ENCODE measurements at places on chromosomes 4 and X.

- DNase-seq = no peak
Observed at GRCh38 chr4:13710246-13710885, 82.8 kb upstream of the BOD1L1 start.

DNA sequence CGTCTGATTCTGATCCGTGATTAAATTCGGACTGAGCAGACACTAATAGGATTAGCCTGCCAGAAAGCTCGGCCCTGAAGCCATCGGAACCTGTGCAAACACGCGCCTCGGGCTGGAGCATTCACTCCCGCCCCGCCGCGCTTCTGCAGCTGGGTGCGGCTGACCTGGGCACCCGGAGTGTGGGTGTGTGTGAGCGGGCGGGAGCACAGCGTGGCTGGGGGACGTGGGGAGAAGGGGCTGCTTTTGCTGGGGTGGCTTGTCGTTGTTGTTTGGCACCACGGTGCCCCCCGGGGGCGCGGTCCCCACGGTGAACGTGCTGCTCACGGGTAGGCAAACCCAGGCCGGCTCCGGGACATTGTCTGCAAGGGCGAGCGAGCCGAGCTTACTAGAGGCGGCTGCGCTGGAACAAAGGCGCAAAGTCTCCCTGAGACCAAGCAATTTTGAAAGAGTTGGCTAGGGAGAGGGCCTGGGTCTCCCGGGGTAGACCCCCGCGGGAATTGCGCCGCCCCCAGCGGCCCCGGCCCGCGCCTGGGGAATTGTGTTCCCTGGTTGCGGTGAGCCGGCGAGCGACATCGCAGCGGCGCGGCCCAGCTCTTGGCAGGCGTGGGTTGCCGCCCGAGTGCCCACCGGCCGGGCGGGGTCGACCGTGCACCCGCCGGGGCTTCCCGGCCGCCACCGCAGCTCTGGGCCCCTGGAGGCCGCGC lies 1.4 kb downstream of the MAMLD1 start:
- peak; percentile 68 for DNase-seq

DNA sequence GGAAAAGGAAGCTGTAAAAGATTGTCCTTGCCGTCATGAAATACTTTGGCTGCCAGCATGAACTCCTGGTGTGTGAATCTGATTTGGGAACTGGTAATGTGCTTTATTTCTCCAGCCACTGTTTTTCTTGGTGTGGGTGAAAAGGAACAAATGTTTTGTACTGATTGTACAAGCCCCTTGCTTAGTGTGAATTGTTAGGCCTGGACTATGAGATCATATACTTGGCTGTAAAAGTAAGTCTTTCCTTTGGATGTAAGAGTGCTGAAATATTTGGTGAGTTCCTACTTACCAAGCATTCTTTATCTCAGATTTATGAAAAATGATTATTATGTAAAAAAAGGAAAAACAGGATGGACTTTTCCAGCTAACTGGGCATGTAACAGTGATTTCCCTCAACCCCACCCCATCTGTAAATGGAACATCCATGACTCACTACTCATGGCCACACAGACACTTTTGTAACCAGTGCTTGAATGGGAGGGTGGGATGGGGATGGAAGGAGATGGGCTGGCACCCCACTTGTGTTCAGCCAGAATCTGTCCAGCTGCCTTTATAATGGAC lies 6.3 kb downstream of the FNIP2 start:
- DNase-seq = no peak

- no peak for DNase-seq
Observed at GRCh38 chr4:132001542-132001941, 1147.6 kb upstream of the PCDH10 start.

DNA sequence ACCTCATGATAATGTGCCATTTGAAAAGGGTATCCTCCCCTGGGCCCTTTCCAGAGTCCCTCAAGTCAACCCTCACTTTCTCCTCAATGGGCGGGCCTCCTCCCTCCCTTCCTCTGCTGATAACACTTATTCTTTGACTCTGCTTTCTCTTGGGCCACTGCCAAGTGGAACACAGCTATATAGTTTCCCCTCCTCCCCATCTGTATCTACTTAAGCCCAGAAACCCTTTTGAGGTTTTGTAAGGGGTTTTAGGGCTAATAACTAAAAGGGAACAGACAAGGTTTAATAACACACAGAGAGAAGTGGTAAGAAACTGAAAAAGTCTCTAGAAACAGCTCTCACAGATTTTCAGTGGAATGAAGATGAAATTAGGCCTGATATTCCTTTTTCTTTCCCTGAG lies 116.7 kb downstream of the GPC3 start:
- no peak for DNase-seq

- DNase-seq = no peak
Observed at GRCh38 chrX:40871385-40872082, 136.2 kb upstream of the MED14 start.

DNA sequence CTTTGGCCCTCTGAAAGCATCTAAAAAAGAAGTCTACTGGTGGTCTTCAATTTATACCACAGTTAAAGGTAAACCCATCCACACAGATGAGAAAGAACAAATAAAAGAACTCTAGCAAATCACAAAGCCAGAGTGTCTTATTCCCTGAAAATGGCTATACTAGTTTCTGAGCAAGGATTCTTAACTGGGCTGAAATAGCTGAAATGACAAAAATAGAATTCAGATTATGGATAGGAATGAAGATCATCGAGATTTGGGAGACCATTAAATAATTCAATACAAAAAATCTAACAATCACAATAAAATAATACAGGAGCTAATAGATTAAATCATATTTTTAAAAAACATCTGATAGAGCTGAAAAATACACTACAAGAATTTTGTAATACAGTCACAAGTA lies 11.8 kb downstream of the PF4 start:
- DNase-seq = no peak

DNA sequence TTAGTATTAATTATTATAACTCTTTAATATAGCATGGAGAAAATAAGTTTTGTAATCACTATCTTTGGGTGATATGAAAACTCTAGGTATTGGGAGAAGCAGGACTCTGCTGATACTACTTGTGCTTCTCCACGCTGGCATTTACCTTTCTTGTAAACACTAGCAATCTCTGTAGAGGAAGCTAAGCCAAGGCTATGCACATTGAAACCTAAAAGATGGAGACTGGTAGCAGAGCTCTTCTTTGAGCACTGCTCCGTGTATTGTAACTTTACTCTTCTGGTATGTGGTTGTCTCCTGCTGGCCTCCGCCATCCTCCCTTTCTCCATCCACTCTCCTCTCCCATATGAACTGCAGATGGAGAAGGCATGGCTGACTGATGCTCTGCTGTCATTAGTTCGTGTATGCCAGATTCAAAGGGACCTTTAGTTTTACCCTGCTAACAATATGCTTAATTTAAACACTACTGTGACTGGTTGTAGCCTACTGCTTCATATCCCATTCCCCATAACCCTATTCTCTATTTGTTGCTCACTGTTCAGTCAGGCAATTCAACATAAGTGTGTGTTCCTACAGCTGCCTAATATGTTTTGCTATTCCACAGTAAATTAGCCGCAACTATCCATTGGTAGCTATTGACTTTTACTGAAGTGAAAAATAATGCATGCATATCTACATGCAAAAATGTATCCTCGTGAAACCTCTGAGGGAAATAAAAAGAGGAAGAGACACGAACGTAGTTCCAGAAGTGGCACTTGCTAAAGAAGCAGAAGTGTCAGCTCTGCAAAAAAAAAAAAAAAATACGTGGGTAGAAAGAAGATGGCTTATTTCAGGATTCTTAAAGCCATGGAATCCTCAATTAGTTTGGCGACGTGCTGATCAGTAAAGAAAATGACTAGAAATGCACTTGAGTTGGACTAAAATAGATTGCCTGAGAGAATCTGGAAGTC lies 55.6 kb upstream of the CCSER1 start:
- no peak for DNase-seq

DNA sequence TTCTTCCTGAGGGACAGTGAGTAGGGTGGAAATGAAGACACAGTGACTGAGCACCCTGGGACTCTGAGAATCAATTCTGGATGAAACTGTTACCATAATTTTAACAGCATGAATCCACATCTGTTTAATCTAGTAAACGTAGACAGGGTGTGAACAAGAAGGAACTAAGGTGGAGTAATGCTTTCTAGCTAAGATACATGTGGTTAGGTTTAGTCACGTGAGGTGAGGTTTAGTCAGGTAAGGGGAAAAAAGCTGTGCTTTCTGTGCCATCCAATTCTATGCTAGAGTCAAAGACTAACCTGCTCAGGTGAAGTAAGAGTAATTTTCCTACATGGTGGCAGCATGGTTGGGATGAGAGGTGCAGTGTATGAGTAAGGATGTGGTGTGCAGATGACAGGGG lies 54.0 kb upstream of the C4orf54 start:
- DNase-seq = no peak

DNA sequence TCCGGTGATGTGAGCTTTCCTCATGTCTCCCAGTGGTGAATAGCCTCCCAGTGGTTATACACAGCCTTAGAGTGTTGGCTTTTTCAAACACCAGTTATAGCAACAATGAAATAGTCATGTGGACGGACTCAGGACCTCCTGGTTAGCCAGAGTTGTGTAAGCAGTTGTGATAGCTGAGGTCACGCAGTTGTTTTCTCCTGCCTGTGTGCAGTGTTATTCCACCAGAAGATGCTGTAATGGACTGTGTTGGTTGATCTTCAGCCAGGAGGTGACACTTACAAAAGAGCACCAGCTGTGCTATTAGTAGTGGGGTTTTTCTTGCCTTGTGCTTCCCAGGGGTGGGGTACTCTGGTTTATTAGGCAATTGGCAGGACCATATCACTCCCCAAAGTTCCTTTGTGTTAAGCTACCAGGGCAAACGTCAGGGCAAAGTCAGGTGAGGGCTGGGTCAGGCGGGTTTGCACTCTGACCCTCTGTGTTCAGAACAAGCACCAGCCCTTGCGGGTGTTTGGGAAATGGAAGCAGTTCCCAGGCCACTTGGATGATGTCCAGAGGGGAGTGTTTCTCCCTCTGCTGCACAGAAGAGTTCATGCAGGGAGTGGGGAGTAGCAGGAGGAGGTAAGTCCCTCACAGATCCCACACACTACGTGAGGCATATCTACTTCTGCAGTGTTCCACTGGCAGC lies 252.6 kb downstream of the TMEM47 start:
- DNase-seq = no peak

DNA sequence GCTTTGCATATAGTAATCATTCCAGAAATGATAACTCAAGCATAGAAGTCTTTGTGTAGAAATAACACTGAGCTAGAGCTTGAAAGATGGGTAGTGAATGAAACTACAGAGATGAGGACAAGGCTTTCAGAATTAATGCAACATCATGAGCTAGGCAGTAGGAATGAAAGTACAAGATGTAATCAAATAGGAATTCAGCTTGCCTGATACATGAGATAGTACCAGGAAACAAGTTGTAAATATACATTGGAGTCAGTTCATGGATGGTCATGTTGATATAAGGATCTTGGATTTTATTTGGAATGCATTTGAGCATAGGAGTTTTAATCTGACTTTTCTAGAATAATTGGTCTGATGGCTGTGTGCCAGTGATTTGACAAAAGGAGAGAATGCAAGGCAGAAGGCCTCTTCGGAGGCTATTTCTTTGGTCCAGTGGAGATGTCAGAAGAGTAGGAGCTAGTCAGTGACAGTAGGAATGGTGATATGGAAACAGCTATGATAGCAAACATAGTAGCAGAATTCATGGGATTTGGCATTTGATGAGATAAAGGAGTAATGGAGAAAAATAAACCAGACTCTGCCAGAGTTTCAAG lies 206.4 kb upstream of the PACRGL start:
- DNase-seq = no peak

- DNase-seq = no peak
Observed at GRCh38 chr4:76744241-76744921, 153.6 kb downstream of the SOWAHB start.

DNA sequence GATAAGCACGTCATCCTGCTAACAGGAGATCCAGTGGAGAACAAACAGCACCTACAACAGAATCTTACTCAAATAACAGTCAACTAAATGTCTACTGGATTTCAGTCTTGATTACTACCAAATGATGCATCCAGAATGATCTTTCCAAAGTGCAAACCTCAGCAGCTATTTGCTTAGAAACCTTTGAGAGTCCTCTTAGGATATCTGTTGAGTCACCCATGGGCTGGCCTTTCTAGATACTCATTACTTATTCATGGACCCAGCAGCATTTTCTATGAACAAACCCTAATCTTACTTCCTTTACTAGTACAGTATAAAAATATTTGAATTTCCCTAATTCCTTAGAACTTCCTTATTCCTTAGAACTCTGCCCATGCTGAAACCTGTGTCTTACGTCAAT lies 118.5 kb upstream of the PABPC4L start:
- no peak for DNase-seq

DNA sequence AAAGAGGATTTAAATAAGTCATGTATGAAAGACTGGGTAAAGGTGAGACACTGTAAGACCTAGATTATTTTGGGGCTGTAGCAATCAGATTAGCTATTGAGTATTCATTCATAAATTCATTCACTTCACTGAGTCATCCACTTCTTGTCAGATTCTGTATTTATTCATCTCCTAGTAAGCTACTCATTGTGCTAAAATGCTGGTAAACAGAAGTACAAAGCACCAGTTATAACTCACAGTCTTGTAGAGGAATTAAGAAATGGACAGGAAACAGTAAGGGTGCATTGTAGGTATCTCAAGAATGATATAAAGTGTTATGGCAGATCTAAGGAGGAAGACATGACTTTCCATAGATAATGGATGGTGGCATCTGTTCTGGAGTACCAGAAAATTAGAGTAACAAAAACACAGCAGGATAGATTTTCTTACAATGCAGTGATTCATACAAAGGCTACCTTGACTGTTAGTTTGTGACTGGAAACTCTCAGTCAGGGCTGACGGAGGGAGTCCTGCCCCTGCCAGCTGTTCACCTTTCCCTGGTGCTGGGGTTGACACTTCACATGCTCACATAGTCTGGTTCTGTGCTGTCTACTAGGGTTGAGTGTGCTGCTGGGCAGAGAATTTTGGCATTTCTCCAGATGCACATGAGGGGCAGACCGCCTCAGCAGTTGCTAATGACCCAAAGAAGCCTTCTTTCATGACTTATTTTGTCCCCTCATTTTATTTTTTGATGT lies 26.5 kb upstream of the HAND2 start:
- DNase-seq = no peak

DNA sequence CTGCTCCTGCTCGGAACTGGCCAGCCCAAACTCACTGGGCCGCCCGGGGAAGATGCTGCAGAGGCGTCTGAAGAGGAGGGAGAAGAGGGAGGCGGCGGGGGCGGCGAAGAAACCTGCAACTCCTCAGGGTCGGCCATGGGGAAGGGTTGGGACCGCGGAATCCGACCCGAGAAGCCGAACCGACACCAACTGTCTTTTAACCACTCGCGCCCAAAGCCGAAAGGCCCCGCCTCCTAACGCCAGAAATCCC lies at the start of gene C4orf46:
C4orf46 (minus strand) TSS at position 223 of the 250 bp plus-strand sequence; CDS start at position 137, 86 bp downstream.
- no peak for DNase-seq

- no peak for DNase-seq
Observed at GRCh38 chrX:33053001-33053400, 158.3 kb downstream of the DMD start.
